Fibroblast of pulmonary artery (primary cell): ENCODE measurements at places on chromosomes 11 and 22.
A peak's percentile ranks its signal among the peaks of the same experiment; 100 is the strongest.

GRCh38 chr11:26025676-26026075 lies 306.3 kb upstream of the ANO3 start:
- peak; percentile 47 for DNase-seq

GRCh38 chr11:112269139-112269538 lies 8.5 kb upstream of the PLET1 start:
- DNase-seq, result no peak

GRCh38 chr11:114051558-114051957 lies 8.0 kb upstream of the ZBTB16 start:
- DNase-seq, result no peak

- no peak for DNase-seq
Measured at GRCh38 chr11:45278714-45279113, 7.4 kb downstream of the SYT13 start.

DNA sequence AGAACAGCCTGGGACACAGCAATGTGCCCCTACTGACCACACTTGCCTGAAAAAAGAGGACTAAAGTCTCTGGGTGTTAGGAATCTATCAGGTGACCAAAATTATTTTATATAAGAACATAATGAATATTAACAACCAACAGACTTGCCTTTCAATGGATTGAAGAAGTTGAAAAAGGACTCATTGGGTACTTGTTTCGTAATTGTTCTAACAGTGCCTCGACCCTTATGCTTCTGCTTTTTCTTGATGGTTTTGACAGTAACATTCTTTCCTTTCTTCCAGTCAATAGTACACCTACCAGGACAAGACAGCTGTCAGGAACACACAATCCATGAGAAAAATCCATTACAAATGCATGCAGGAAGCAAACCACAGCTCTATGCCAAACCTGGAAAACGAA lies 29.0 kb upstream of the PHLDA2 start:
- no peak for DNase-seq

DNA sequence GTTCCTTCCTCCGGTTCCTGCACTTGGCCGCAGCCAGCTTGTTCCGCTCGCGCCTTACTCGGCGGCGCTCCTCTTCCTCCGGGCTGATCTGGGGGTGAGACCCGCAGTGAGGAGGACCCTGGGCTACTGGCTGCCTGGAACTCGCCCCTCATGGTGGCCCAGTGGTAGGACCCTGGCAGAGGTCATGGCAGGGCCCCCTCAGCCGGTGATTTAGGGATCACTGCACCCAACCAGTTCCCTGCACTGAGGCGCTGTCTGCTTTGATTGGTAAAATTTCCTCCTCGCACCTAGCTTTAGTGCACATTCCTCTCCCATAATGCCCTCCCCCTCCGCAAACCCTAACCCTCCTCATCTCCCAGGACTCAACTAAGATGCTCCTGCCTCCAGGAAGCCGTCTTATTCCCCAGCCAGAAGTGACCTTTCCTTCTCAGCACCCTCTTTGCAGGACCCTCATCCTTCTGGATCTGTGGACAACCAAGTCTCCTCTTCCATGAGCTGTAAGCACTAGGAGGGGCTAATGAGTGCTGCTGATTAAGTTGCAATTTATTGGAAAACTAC lies 3.6 kb downstream of the CCDC85B start:
- DNase-seq, result no peak

DNA sequence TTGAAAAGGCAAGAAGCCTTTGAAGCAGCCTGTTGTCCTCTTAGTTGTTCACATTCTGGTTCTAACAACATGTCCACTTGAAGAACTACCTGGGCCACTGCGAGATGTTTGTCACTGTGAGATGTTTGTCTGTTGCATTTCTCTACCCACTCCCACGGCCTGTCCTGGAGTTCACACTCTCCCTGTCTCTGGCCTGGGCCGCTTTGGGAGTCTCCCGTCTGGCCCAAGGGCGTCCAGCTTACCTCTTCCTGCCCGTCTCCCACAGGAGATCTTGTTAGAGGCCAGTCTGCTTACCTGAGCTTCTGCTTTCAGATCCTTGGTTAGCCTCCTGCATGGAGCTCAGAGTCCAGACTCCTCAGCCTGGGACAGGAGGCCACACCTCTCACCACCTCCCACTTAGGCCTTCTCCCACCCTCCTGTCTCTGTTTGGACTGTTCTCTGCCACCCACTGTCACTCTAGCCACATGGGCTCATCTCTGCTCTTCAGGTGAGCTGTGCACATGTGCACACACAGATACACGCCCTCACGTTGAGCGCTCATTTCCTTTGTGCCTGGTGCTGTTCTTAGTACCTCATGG lies 66.0 kb downstream of the TBC1D22A start:
- DNase-seq, result no peak

DNA sequence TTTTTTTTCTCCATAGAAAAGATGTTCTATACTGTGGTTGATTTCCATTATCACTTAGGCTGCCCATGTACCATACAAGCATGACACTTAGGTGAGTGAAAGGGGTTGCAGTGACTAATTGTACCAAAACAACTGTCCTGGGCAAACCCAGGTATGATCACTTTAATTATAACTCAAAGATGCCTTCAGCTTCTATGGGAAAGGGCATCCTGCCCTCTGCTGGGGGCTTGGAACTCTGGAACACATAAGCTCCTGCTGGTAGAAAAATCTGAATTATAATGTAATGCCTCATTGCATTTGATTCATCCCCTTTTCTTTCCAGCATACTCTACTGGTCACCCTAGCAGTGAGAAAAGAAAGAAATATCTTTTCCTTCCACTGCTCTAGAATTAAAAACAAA lies 206.3 kb downstream of the DDX10 start:
- peak; percentile 78 for DNase-seq

DNA sequence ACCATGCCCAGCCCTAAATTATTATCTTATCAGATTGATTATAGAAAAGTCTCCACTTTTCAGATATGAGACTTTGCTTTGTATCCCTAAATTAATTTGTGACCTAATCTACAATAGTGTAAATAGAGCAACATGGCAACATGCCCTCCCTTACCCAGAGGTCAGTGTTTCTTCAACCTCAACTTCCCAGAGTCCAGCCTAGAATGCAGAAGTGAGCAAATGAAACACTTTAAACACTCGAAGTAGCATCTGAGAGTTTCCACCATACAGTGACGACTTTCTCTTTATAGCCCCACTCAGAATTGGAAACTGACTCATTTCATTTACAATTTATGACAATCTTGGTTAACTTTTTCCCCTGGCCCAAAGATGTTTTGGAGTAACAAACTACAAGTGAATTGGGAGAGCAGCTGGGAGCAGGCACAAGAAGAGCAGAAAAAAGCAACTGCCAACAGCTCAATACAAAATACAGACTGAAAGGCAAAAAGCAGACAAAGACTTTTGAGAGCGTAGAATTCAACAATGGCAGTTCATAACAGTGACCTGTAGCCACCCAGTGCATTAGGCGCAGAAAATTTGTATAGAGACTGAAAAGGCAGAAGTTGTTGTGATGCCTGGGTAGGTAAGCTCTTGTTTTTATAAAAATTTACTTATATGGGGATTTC lies 10.1 kb upstream of the BLID start:
- no peak for DNase-seq

GRCh38 chr11:1553808-1554594 lies 18.1 kb downstream of the DUSP8 start:
- no peak for DNase-seq

GRCh38 chr11:115267238-115267781 lies 236.9 kb downstream of the CADM1 start:
- DNase-seq, result no peak

GRCh38 chr11:120040151-120040840 lies 97.6 kb downstream of the TRIM29 start:
- no peak for DNase-seq

DNA sequence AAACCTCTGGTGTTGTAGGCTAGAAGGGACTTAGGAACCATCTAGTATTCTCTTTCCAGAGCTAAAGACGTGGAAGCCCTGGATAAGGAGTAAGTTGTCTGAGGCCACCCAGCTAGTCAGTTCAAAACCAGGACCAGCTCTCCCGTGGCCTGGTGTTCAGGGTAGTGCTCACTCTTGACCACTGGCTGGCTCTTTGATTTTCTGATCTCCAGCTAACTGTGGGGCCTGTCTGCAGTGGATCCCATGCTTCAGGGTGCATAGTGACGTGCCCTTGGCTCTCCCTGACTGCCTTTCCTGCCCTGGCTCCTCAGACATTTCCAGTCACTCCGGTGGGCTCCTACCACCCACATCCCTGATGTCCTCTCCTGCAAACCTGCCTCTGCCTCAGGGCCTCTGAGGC lies 1.3 kb downstream of the CLMP start:
- DNase-seq, result peak; percentile 26

DNA sequence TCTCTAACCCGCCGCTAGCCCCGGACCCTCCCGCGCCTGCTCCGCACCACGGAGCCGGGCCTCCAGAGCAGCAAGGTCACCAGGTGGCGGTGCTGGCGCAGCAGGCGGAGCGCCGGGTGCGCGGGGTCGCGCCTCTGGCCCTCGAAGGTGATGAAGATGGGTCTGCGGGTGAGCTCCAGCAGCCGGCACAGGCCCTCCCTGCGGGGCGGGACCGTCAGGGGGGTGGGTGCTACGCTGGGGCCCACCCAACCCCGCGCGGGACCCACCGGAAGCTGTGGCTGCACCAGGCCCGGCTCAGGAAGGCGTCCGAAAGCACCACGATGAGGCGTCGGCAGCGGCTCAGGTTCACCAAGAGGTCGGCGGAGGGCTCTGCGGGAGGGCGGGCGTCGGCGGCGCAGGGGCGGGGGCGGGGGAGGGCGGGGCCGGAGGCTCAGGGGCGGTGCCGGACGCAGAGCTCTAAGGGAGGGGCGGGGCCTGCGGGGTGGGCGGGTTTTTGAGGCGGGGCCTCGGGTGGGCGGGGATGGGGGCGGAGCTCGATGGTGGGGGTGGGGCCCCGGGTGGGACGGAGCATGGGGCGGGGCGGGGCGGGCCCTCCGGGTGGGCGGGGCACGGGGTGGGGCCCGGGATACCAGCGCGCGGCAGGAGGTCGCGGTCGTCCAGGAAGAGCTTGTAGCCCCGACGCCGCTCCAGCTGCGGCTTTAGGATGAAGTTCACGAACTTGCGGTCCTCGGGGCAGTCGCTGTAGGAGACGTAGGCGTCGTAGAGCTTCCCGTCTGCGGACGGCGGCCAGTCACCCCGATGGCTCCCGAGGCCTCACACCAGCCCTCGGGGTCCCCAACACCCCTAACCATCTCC lies 7.8 kb downstream of the SIGIRR start:
- DNase-seq, result peak; percentile 82

DNA sequence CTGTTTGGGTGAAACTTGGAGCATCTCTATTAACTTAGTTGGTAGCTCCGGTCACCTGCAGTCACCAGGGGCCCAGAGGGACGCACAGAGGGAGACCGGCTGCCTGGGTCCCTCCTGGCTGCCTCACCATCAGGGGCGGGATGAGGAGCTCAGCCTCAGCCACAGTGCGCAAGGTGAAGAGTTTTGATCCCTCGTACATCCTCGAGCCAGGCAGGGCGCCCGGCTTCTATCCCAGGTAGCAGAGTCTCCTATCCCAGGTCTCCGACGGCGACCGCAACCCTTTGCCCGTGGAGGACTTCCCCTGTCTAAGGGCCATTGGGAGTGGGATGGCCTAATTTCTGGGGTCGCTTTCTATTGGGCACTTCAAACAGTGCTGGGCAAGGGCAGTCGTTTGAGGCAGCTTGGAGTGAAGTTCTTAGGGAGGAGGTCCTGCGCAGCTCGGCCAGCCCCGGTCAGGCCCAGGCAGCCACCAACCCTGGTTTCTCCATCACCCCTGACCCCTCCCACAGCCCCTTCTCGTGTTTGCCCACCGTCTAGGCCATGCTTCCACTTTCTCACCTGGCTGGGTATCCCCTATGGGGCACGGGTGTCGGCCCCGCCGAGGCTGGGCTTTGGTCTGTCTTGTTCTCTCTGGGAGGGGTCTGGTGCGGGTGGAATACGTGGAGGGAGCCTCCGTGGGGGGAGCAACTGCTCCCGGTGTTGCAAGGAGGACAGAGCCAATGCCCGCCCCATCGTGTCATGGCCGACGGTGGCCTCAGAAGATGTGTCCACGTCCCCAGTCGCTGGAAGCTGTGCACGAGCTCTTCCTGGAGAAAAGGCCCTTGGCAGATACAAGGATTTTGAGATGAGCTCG lies 3.6 kb upstream of the MRGPRG start:
- no peak for DNase-seq

DNA sequence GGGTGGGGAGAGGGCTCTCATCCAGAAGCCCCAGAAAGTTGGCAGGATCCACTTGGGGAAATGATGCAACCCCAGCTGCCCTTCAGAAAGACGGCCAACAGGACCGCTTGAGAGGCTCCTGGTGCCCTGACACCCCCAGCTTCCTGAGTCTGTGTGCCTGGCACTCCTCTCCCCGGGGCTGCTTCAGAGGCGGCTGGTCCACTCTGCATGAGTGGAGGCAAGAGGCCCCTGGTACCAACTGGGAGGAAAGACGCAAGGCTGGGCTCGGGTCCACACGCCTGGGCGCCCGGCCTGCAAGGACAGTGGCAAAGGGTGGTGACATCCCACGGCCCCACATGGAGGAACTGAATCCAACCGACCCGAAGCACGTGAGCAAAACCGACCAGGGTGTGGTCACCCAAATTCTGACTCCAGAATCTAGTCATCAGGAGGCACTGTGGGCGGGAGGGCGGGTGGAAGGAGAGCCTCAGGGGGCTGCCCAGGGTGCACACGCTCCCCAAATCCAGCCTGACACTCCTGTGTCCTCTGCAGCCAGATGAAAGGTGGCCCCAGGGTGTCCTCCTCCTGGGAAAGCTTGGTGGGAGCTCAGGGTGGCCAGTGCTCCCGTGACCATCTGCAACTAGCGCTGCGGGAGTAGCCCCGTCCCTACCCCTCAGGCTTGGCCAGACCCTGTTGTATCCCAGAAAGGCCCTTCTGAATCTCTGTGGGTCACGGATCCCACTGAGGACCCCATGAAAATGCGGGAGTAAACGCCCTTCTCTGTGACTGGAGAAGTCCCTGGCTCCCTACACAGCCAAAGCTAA lies 3.7 kb downstream of the RNH1 start:
- peak; percentile 76 for DNase-seq
